AG09309 (cell line): ENCODE measurements at places on chromosomes 16 and 17.

DNA sequence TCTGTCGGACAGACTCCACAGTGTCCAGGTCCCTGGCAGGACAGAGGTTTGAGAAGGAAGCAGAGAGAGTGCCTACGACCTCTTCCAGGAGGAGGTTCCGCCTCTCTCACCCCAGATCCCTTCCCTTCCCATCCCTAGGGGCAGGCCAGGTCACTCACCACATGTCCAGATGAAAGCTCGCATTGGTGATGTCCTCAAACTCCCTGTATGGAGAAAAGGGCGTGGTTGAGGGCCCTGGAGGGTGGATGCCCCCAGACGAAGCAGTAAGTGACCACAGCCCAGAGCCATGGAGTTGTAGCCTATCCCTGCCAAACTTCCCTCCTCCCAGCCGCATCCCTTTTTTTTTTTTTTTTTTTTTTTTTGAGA lies 3.4 kb downstream of the UNC13D start:
- no peak for DNase-seq

DNA sequence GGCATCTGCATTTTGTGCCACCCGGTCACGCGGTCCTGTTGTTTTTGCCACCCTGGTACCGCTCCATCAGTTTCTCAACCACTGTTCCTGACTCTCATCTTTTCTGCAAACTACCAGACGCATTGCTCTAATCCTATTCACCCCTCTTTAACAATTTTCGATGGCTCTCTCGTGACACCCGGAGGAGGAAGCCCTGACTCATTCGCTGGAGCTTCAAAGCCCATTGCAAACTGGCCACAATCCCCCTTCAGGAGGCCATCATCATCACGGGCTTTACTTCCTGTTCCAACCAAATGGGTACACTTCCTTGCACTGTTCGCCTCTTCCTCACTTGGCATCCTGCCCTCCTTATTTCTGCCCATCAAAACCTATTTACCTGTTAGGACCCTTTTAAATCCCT lies 155.3 kb downstream of the RGS9 start:
- DNase-seq: no peak

DNA sequence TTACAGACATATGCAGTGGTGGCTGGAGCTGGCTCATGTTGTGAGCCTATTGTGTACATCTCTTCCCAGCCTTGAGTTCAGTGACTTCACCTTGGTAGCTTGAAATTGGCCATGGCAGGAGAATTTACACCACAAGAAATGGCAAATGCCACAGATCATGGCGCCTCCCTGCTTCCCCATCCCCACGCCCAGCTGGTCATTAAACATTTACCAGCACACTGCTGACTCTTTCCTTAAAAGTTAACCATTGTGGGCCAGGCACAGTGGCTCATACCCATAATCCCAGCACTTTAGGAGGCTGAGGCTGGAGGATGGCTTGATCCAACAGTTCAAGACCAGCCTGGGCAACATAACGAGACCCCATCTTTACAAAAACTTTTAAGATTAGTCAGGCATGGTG lies 22.6 kb upstream of the ITGB4 start:
- DNase-seq: no peak

DNA sequence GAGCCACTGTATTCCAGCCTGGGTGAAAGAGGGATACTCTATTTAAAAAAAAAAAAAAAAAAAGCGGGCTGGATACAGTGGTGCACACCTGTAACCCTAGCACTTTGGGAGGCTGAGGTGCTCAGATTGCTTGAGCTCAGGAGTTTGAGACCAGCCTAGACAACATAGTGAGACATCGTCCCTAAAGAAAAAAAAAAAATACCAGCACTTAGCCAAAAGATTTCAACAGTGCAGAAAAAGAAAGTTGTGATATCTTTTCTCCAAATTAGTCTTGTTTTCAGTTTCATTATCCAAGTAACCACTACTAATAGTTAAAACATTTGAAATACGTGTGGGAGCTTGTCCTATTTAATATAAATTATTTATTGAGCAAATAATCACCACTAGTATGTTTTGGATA lies 48.7 kb downstream of the TENT4B start:
- DNase-seq: no peak

- DNase-seq: no peak
Measured at GRCh38 chr16:66207139-66207882, 159.2 kb upstream of the CDH5 start.

DNA sequence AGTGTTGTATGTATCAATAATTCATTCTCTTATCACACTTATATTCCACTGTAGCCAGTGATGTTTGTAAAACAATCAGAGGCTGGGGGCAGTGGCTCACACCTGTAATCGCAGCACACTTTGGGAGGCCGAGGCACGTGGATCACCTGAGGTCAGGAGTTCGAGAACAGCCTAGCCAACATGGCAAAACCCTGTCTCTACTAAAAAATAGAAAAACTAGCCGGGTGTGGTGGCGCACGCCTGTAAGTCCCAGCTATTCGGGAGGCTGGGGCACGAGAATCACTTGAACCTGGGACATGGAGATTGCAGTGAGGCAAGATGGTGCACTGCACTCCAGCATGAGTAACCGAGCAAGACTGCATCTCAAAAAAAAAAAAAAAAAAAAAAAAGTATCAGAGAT lies 217.0 kb downstream of the CPPED1 start:
- no peak for DNase-seq

DNA sequence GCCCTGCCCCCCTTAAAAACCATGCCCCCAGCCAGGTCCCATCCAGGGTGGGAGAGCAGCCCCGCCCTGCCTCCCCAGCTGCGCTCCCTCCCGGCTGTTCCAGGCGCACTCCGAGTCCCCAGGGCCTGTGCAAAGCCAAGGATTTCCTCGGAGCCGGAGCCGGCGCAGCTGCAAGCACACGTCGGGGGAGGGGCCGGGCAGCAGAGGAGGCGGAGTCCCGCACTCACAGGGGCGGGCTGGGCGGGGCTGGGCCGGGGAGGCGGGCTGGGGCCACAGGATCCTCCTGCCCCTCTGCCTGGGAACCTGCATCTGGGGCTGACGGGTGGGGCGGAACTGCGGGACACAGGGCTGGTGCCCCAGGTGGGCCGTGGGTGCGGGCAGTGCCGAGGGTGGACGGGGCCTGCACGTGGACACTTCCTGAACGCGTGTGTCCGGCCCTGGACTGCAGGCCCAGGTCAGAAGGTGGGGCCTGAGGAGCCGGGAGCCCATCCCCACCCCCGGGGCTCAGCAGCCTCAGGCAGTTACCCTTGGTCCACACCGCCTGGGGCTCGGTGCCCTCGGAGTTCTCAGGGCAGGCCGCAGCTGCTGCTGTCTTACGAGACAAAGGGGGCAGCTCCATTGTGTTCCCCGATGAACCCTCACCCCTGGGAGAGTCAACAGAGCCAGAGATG lies 24.0 kb upstream of the SSTR5 start:
- DNase-seq: no peak

DNA sequence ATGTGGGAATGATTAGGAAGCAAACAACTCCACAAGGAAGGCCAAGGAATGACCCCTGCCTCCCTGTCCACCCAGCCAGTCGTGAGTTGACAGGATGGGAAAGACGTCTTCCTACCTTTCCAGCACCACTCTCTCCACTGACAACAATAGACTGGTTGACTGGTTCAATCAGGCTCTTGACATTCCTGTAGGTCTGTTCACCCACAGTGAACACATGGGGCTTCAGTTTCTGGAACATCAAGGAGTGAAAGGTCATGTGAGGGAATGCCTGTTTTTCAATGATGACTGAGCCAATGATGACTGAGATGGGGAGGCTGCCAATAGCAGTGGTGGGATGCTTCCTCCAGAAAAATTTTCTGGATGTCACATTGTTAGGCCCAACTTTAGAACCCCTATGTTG lies 9.6 kb downstream of the MYO19 start:
- DNase-seq: no peak

GRCh38 chr16:2776500-2777139 lies 460 bp downstream of the ELOB start:
- DNase-seq: no peak

DNA sequence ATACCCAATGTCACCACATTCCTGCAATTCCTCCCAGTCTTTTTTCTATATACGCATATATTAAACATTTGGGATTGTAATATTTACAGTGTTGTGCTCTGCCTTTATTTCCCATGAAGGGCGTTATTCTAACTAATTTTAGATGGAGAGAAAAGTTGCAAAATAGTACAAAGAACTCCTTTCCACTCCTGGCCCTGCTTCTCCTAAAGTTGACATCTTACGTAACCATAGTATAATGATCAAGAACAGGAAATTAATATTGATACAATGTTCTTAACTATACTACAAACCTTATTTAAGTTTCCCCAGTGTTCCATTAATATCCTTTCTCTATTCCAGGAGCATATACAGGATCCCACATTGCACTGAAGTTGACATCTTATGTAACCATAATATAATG lies 46.3 kb downstream of the TK2 start:
- DNase-seq: no peak

- peak; percentile 69 for DNase-seq
Measured at GRCh38 chr16:1530883-1531637, 2.4 kb upstream of the TMEM204 start.

GRCh38 chr17:76568811-76569221 lies 16.8 kb downstream of the ST6GALNAC2 start:
- no peak for DNase-seq

DNA sequence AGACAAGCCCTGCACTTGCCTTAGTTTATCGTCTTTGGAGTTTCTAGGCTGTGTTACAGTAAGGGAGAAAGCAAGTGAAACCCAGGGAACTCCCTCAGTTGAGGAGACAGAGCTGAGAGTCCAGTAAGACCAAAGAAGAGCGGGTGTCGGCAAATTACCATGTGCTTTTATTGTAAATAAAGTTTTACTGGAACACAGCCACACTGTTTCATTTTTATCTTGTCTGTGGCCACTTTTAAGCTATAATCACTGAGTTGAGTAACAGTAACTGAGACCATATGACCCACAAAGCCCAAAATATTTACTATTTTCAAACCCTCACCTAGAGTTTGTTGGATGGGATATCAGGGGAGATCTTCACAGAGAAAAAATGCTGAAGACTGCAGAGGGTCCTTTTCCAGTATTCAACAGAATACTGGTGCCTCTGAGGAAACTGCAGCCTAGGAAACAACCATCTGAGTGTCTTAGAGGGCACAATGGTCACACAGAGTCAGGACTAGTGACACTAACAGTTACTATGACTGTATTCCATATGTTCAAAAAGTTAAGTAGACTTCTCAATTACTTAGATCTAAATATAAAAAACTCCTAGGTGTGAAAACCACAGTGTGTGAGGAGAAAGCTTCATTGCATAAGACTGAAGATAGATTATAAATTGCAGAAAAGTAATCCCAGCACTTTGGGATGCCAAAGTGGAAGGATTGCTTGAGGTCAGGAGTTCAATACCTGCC lies 351.1 kb upstream of the TBX2 start:
- no peak for DNase-seq

GRCh38 chr16:56382901-56383355 lies 42.4 kb downstream of the AMFR start:
- no peak for DNase-seq

GRCh38 chr16:4532238-4532637 lies 6.3 kb downstream of the CDIP1 start:
- no peak for DNase-seq

DNA sequence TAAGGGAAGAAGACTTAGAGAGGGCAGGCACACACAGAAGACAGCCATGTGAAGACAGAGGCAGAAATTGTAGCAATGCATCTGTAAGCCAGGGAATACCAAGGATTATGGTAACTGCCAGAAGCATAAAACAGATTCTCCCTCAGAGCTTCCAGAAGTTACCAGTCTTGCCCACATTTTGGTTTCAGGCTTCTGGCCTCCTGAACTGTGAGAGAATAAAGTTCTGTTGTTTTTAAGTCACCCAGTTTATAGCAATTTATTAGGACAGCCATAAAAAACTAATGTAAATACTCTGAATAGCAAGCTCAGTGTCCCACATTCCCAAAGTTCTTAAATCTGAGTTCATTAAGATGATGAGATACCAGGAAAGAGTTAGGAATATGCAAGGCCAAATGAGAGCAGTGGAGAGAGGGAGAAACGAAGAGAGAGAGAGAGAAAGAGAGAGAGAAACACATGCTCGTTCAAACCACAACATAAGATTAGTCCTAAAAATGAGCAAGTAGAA lies 123.4 kb downstream of the HS3ST3A1 start:
- DNase-seq: no peak

DNA sequence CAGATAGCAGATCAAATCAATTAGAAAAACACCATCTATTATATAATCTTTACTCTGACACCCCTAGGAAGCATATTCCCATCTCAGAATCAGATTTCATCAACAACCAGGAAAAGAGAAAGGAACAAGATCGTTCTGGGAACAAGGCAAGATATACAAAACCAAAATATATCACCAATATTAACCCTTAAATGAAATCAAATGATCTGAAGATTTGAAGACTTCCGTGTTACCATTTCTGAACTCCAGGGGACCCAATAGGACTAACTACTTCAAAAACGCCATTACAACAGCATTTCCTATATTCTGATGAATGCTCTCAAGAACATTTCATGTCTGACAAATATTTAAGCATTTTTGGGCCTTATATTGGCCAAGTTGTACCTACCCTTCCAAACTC lies 624.2 kb upstream of the ZFHX3 start:
- DNase-seq: no peak

DNA sequence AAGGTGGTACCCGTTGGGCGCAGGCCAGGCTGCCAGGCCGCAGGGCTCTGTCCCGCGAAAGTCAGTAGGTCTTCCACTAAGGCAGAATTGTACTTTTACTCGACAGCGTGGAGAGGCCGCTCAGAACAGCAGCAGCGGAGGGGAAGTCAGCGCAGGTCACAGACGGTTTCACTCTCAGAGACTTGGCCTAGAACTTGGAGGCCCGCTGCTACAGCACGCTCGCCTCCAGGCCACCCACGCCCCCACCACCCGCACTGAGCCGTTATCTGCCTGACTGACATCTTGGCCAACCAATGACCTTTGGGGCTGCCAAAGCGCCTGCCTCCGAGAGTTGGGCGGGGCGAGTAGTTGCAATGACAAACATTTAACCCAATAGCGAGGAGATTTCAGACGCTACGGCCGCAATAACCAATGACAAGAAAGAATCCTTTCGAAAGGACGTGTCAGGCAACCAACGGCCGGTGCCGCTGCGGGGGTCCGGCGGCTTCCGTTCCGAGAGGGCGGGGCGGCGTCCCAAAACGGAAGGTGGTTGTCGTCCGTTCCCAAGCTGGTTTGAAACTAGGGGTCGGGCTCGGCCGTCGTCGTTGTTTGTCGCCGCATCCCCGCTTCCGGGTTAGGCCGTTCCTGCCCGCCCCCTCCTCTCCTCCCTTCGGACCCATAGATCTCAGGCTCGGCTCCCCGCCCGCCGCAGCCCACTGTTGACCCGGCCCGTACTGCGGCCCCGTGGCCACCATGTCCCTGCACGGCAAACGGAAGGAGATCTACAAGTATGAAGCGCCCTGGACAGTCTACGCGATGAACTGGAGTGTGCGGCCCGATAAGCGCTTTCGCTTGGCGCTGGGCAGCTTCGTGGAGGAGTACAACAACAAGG lies at the start of gene DCAF7:
Gene DCAF7 (plus strand): TSS at position 532 of the 871 bp plus-strand sequence. CDS start 201 bp downstream, at position 733.
- DNase-seq: peak; percentile 99
